Erythroblast (primary cell): ENCODE measurements at places on chromosomes 7 and 10.

- DNase-seq, result no peak
These were observed 131.1 kb upstream of the TBX20 start for GRCh38 chr7:35384761-35385700.

- DNase-seq, result no peak
These were observed 781 bp downstream of the GBX1 start for GRCh38 chr7:151166629-151167196.

DNA sequence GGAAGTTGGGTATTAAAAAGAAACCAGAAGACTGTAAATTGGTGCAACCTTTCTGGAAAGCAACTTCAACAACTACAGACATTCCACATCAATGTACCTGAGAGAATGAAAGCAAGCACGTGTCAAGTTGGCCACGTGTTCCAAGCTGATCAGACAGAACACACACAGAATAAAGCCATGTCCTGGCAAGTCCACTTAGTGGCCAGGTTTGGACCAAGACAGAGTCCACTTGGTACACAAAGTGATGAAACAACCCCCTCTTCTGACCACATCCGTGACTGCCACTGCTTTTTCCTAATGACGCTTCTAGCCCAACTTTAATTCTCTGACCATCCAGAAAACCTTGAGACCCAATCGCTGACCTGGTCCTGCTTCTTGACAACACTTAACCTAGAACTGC is 109.4 kb downstream of the ABLIM1 start:
- DNase-seq, result no peak

DNA sequence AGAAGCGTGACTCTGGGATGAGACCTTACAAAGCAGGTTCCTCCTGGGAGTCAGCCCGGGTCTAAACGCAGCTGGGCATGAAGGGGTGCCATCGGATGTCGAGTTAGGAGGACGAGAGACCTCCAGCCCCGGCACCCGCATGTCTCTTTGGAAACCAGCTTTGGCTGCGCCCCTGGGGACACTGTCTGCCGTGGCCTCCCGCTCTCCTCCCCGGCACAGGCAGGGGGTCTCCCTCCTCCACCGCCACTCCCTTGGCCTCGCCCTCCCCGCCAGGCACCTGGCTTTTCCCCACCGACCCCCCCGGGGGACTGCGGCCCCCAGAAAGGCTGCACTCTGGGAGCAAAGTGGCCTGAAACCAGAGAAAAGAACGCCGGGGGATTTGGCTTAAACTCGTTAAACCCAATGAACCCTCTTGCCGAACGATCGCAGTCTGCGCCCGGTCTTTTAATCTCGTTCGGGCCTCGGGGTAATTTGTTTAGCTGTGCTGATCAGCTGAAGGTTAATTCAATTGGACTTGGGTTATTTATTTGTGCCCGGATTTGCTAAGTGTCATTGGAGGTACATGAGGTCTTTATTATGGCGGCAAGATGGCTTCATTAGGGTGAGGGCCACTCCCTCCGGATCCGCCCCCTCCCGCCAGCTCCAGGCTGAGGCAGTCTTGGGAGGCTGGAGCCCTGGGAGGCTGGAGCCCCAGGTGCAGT is 16.4 kb upstream of the PSMG3 start:
- no peak for DNase-seq

DNA sequence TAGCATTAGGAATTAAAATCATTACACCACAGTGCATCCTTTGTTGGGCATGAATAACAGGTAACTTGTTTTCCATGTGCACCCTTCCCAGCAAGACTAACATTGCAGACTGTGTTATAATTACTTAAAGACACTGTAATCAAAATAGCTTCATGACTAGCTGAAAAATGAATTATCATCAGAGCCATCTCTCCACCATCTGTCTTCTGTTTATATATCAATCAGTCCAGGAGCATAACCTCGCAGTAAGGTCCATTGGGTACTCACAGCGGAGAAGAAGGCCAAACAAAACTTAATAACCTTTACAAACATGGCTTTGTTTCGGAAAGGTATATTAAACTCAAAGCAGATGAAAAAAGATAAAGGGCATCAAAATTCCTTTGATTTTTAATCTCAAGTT is 90.6 kb downstream of the ODAD2 start:
- no peak for DNase-seq

DNA sequence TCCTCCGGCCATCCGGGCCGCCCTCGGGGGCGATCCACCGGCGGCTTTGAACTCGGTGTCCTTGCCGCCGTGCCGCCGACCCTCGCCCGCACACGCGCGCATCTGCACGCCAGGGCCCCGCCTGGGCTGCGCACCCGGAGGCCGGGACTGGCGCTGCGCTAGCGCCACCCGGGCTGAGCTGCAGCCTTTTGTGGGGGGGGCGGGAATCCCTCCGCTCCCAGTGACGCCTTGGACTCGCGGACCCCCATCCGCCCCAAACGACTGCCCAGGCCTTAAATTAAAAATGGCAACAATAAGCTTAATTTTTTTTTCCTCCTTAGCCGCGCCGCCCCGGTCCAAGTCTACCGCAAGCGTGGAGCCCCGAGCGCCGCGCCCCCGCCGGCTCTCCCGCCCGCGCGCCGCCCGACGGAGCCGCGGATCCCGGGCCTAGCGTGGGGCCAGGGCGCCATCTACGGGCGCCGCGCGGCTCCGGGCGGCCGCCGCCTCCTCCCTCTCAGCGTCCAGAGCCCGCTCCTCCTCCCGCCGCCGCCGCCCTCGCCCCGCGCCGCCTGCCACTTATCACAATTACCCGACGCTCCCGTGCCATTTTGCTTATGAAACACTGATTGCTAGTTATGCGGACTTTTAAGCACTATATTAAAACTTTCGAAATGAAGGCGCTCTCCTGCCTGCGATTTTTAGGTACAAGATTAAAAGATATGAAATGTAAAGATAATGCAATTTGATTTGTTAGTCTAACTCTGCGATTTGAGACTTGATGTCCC is 7.5 kb upstream of the EBF3 start:
- peak; percentile 69 for DNase-seq

DNA sequence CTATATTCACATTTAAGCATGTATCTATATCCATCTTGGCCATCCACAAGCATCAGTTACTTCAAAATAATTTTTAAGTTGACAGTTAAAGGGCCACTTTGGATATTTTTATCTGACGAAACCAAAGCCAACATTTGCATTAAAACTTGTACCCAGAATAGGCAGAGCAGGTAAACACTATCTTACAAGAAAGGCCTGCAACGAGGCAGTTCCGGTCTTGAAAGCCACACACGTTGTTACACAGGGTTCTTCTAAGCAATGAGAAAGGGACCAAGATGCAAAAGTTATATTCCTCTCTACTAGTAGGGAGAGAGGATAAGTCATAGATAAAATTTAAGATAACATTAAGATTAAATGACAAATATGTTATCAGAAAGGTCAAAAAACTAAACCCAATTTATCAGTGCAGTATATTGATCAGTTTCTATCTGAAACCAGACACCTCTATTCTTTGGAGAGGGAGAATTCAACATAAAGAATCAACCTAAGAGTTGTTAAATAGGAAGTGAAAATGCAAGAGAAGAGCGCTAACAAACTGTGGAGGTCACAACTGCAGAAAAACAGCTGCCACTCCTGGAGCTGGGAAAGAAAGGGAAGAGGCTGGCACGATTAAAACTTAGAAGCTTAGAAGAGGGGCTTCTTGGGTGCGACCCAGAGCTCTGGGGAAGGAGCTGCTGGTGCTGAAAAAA is 701.3 kb downstream of the TNS3 start:
- DNase-seq, result no peak

GRCh38 chr10:33773253-33773573 is 438.7 kb upstream of the NRP1 start:
- no peak for DNase-seq

GRCh38 chr10:103278862-103279298 is 1.9 kb downstream of the INA start:
- peak; percentile 66 for DNase-seq

- DNase-seq, result no peak
These were observed 159.1 kb downstream of the LRRC4 start for GRCh38 chr7:127872122-127872521.

DNA sequence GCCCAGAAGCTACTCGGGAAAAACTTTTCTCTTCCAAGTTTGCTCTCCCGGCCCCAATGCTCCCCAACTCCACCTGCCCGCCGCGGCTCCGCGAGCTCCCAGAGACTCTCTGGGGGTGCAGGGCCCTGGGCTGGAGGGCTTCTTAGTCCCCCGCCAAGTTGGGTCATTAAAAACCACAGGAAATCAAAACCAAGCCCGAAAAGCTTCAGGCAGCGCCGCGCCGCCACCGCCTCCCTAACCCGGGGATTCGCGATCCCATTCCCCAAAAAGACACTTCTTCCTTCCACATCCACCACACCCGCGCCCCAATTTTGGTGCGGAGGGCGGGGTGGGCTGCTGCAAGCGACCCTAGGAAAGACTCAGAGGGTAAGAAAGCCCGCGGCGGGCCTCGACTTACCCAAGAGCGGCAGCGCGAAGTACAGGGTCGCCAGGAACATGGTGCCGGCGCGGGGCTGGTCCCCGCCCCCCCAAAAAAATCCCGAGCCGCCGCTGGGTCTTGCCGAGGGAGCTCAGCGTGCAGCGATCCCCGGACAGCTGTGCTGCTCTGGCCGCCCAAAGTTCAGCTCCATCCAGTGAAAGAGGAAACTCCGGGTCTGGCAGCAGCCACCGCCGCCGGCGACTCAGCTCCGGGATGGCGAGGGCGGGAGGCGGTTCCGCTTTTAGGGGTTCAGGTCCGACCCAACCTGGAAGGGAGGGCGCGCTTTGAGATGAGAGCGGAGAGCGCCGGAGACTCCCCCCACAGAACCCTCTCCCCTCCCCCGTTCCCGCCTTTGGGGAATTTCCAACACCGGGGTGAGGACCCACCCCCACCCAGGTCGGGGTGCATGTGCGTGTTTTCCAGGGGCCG is 1.2 kb downstream of the GFRA1 start:
- DNase-seq, result no peak

DNA sequence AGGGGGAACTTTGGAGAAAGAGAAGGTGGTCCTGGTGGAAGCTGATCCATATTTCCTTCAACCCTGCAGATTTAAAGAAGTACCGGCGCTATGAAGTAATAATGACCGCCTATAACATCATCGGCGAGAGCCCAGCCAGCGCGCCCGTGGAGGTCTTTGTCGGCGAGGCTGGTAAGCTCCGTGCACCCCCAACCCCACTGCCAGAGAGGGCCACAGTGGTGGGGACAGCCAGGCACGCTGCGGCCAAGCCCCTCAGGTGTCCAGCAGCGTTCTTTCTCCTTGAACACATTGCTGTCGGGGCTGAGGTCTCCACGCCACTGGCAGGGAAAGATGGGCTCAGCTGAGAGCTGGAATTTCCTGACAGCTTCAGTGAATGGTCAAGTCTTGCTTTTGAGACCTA is 503.7 kb upstream of the FOXK1 start:
- DNase-seq, result no peak

GRCh38 chr10:17349717-17350116 is 104.7 kb downstream of the ST8SIA6 start:
- DNase-seq, result no peak
